Left forelimb (tissue), 1 donor: ENCODE measurements at places on chromosomes 1 and 21.
A peak's percentile ranks its signal among the peaks of the same experiment; 100 is the strongest.

DNA sequence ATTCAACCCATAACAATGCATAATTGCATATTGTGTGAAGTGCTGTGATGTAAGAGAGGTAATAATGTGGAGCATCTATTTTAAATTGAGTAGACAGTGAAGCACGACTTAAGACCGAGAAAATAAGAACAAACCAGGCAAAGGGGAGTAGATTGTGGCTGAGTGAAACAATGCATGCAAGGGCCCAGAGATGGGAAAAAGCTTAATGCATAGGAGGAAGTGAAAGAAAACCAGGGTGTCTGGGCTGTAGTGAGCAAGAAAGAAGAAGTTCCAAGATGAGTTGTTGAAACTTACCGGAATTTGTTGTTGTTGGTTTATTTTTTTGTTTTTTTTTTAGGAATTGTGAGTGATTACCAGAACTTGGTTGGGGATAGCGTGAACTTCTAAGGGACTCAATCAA is 104.7 kb downstream of the SNX7 start:
- DNase-seq: no peak

DNA sequence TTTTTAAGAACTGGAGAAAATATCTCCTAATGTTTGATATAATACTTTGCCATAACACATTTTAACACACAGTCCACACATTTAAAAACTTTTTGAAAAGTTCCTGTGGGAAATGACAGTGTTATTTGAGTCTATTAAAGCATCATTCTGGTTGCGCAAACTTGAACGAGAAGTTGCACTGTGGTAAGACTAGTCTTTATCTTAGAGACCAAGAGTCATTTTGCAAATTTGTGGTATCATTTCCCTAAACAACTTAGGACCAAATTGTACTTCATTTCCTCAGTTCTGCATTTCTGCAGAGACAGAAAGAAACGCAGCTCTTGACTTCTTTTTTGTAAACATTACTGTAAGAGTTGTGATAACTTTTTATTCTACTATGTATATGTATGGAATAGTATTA is at the start of gene RGS18:
TSS of gene RGS18 (plus strand) at position 282 of the 400 bp plus-strand sequence. CDS start 176 bp downstream, outside the sequence.
- DNase-seq: no peak

- DNase-seq: no peak
Observed at GRCh38 chr1:226891846-226892523, 21.6 kb downstream of the PSEN2 start.

DNA sequence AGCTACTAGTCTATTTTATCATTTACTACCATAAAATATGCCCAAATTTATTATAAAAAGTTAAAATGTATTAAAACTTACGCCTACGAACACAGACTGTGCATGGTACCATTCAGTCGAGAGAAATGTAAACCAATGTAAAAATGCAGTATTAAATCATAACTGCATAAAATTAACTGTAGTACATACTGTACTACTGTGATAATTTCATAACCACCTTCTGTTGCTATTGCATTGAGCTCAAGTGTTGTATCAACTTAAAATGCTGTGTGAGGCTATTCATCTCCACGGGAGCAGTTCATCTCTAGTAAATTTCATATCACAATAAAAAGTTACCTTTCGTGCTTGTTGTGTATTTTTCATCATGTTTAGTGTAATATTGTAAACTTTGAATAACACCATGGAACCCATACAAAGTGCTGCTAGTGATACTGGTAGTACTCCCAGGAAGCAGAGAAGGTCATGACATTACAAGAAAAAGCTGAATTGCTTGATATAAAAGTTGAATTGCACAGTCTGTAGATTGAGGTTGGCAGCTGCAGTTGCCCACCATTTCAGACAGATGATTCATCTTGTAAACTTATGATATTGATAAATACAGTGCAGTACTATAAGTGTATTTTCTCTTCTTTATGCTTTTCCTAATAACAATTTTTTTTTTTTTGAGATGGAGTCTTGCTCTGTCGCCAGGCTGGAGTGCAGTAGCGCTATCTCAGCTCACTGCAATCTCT is 19.0 kb upstream of the CENPF start:
- no peak for DNase-seq

GRCh38 chr1:85889870-85890269 is 181.6 kb upstream of the ZNHIT6 start:
- DNase-seq: no peak

GRCh38 chr1:3349161-3349967 is 105.1 kb upstream of the ARHGEF16 start:
- no peak for DNase-seq

DNA sequence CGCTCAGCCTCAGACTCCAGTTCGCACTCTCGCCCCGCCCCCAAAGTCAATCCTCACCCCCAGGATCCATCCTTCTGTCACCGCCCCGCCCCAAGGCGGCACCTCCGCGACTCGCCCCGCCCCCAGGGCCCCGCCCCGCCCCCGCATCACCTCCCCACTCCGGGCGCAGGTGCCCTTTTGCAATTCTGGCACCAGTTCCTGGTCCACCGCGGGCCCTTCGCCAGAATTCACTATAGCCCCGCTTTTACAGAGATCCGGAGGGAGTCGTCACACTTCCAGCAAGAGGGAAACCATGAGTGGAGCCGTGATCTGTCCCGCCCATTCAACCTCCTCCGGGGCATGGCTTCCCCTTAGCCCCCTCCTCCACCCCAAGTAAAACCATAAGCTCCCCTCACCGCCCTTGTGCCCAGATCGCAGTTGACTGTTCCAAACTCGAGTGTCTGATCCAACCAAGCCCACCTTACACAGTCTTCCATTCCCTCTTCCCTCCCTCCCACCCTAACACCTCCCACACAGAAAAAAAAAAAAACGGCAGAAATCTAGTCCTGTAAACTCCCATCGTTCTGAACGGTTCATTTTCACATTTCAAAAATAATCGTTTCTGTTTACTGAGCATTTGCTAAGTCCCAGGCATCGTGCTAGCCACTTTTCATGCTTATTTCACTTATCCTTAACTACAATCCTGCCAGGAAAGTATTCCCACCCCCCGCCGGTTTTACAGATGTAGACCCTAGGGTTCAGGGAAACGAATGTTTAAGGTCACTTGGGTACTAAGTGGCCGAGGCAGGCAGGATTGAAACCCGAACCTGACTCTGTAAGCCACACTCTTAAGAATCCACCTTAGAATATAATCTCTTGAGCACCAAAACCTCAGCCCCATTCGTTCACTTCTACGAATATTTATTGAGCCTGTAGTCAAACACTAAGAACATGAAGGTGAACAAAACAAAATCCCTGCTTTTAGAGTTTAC is 1.3 kb upstream of the DNAJC16 start:
- no peak for DNase-seq

- no peak for DNase-seq
Observed at GRCh38 chr1:24450857-24451397, 35.3 kb downstream of the NIPAL3 start.

DNA sequence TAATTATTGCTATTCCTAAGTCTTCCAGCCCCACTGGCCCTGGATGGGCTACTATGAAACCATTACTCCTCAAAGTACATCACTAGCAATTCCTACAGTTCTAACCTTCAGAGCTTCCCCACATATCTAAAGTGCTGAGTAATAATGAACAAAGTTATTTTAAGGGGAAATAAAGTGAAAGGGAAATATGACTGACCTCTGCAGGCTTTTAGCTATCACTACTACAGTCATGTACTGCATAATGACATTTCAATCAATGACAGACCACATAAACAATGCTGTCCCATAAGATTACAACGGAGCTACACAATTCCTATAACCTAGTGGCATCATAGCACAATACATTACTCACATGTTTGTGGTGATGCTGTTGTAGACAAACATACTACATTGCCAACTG is 32.5 kb upstream of the ASPM start:
- no peak for DNase-seq

GRCh38 chr1:234916840-234917239 is 211.8 kb downstream of the TOMM20 start:
- peak; percentile 59 for DNase-seq

GRCh38 chr1:68558321-68559026 is 61.6 kb upstream of the DEPDC1 start:
- no peak for DNase-seq

- DNase-seq: no peak
Observed at GRCh38 chr1:245375789-245376460, 221.1 kb downstream of the KIF26B start.
